C1 segment of cervical spinal cord (tissue), 14 donors: ENCODE measurements at places on chromosomes 13 and 19.

GRCh38 chr13:33537026-33537425 is 251.5 kb upstream of the STARD13 start:
- no peak for DNase-seq

DNA sequence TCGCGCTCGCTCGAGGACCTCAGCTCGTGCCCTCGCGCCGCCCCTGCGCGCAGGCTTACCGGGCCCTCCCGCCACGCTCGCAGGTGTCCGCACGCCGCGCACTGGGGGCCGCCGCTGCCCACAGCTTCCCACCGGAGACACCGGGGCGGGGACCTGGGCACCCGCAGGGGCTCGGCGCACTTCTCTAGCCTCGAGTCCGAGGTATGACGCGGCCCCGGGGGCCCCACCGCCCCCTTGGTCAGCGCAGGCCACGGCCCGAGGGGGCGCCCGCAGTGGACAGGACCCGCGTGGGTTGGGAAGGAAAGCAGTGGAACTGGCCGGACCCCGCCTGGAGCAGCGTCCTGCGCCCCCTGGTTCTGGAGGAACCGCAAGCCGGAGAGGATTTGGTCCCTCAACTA is 2.1 kb upstream of the GRWD1 start:
- DNase-seq: no peak

GRCh38 chr13:40490086-40490758 is 176.2 kb downstream of the FOXO1 start:
- no peak for DNase-seq

DNA sequence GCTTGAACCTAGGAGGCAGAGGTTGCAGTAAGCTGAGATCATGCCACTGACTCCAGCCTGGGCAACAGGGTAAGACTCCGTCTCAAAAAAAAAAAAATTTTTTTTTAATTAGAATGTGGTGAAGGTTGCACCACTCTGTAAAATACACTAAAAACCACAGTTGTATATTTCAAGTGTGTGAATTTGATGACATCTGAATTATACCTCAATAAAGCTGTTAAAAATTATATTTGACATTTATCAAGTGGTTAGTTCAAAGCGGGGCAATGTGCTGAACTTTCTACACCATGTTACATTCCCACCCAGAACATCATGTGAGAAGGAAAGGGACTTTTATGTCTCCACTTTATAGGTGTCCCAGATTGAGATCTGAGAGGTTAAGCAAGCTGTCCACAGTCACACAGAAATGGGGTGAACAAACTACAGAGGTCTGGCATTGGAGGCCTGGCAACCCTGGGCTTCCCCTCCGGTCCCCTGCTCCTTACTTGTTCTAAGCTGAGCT is 5.9 kb upstream of the S1PR5 start:
- no peak for DNase-seq

GRCh38 chr13:81116461-81117282 is 775.7 kb upstream of the SPRY2 start:
- DNase-seq: no peak

DNA sequence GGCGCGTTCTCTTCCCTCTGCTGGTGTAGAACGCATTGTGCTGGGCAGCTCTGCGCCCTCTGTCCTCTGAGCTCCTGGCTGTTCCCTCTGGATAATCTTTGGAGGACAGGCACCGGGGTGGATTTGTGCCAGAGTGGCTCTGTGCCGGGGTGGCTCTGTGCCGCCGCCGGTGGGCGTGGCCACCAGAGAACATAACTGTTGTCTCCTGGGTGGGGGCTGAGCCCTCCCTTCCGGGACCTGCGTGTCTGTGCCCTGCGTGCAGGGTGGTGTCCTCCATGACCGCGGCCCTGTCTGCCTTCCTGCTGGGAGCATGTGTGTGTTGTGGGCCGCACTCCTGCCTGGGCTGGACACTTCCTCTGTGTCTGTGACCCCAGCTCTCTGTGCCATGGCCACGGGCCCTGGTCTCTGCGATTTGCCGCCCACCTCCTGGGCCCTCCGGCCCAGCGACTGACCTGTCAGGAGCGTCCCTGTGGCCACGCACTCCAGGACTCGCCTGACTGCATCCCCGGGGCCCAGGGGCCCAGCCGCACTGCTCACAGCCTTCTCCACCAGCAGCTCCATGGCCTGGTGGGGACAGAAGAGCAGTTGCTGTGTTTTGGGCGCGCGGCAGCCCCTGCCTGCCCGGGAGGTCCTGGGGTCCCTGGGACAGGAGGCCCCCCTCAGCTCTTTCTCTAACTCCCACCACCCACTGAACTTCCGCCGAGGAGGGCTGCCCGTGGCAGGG is 22.4 kb upstream of the MATK start:
- no peak for DNase-seq

DNA sequence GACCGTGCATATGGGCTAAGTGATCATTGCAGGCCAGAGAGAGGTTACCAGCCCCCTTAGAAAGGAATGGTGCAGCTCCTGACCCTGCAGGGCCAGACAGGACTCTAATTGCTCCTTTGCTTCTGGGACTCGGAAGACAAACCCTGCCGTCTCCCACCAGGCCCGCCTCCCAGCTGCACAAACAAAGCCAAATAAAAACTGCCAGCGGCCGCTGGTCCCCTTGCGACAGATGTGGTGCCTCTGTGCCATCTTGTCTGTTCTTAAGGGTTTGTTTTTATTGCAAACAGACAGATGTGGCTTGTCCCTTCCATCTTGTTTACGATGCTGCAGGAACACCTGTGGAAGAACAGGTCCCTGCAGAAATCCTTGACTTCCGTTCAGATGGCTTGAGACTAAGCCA is 434.4 kb upstream of the TSHZ3 start:
- no peak for DNase-seq

DNA sequence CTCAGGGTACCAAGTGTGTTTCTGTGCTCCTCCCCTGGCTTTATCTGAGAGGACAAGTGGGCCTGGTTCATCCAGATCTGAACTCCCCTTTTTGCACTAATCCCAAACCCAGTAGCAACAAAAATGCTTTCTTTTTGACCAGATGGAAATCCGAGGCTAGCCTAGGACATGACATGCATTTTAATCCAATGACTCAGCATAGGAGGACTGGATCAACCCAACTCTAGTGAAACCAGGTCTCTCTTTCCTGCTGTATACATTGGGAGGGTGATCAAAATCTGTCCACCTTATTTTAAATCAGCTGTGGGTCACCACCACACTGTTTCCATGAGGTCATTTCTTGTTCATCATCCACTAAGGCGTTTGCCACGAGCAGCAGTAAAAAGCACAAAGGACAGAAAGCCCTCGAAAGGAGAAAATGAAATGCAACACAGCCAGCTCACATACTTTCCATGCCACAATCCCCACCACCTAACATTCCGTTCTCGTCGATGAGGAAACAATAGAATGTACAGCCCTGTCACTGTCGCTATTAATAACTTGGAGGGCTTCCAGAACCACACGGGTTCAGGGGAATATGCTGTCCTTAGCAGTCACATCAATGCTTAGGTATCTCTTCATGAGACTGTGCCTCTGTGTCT is 543.0 kb downstream of the IRS2 start:
- no peak for DNase-seq

DNA sequence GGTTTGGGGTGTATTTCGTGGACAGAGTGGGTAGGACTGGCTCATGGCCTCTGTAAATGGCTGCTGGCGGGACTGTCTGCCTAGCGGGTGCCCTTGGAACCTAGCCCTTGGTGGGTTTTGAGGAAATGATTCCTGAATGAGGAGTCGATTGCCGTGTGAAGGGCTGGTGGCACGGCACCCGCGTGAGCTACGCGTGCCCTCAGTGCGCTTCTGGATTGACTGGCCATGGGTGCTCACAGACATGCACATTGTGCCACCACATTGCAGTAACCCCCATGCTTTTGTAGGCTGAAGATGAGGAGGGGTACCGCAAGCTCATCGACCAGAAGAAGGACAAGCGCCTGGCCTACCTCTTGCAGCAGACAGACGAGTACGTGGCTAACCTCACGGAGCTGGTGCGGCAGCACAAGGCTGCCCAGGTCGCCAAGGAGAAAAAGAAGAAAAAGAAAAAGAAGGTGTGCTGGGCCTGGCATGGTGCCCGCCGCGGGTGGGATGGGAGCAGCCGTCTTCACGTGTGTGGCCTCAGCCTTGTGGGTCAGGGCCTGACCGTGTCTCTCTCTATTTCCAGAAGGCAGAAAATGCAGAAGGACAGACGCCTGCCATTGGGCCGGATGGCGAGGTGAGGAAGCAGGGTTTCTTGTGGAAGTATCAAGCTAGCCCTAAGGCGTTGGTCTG is 35.2 kb downstream of the SMARCA4 start:
- DNase-seq: no peak

- no peak for DNase-seq
Measured at GRCh38 chr13:60265566-60265965, 101.8 kb upstream of the DIAPH3 start.
